ENCODE measurements at places on chromosomes 6 and 20.

- DNase-seq = no peak
Measured at GRCh38 chr20:20412750-20413149, 44.8 kb downstream of the INSM1 start.

GRCh38 chr6:13488896-13489237 lies 1.5 kb upstream of the GFOD1 start:
- DNase-seq = no peak

DNA sequence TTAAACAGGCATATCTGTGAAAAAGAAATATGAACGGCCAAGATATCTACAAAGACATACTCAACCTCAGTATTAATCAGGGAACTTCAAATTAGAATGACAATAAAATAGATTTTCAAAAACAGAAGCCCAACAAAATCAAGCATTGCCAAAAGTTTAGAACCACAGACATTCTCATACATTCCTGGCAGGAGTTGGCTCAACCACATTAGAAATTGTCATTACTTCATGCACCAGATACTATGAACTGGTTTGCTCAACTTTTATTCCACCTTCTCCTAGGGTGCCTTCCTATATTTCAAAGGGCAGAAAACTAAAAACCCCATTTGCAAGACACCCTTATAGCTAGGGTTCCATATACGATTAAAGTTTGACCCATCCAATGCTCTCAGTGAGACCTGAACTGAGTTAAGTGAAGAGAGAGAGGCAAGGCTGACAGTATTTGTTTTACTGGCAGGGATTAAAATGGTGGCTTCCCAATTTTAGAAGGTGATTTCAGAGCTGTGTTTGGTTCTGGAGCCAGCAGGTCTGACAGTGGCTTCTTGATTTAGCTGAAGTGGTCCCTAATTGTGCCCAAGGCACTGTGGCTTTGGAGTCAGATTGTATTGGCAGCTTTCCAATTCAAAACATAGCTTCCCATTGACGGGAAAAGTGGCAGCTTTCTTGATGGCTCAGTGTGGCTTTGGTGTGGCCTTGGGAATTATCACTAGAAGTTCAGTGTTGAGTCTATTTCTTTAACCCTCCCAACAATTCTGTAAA lies 77.1 kb upstream of the CDYL start:
- no peak for DNase-seq

DNA sequence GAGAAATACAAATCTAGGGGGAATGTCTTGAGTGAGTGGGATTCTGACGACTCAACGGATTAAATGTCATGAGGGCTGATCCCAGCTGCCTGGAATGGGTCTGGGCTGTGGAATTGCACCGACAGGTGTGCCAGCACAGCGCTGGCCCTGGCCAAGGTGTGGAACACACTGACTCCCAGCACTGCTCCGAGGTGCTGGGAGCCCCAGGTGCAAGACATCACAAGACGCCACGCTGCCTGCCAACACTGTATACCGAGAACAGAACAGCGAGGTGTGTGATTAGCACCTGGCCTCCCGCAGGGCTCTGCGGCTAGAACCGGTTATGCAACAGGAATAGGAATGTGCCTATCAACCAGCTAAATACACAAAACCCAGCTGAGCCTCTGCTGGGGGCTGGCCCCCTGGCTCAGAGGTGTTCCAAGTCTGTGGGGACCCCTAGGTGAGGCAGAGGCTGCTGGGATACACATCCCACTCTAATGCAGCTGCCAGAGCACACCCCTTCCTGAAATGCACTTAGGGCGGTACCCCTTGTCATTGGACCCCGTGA lies 24.8 kb upstream of the APMAP start:
- DNase-seq = no peak

All from NCI-H1436 (cell line).